ENCODE measurements at places on chromosomes 6 and 20.
A peak's percentile ranks its signal among the peaks of the same experiment; 100 is the strongest.

DNA sequence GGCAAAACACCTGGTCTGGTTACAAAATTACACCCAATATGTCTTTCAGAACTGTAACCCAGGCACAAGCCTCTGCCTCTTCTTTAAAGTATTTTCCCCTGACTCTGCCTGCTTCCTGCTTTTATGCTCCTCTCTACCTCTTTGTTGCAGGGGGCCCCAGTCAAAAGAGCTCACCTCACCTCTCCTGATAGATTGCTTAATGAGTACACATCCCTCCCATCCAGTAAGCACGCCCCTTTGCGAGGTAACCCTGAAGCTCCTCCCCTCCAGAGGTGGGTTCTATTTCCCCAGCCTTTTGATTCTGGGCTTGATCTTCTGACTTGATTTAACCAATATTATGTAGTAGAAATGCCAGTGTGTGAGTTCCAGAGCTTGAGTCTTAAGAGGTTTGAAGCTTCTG lies 56.6 kb upstream of the EYA2 start:
- H3K4me1 ChIP-seq: no peaks in the 10 kb centered on the region
- no peaks in the 10 kb centered on the region for H3K27me3 ChIP-seq
- no peak overlapping the region for H3K4me3 ChIP-seq
- H3K36me3 ChIP-seq: no peaks in the 10 kb centered on the region

- H3K27ac ChIP-seq: no peak overlapping the region
- H3K36me3 ChIP-seq: no peaks in the 10 kb centered on the region
- no peaks in the 10 kb centered on the region for H3K27me3 ChIP-seq
- no peaks in the 10 kb centered on the region for H3K4me1 ChIP-seq
- no peak overlapping the region for H3K4me3 ChIP-seq
These were observed 287.0 kb upstream of the RSPO3 start for GRCh38 chr6:126831461-126831860.

GRCh38 chr6:37433657-37434271 lies 743 bp downstream of the CMTR1 start:
- no peaks in the 10 kb centered on the region for H3K27me3 ChIP-seq
- peaks cover 34% of the 10 kb centered on the region for H3K36me3 ChIP-seq
- peaks cover 39% of the 10 kb centered on the region for H3K4me1 ChIP-seq
- H3K27ac ChIP-seq: peak overlapping the region; percentile 92

DNA sequence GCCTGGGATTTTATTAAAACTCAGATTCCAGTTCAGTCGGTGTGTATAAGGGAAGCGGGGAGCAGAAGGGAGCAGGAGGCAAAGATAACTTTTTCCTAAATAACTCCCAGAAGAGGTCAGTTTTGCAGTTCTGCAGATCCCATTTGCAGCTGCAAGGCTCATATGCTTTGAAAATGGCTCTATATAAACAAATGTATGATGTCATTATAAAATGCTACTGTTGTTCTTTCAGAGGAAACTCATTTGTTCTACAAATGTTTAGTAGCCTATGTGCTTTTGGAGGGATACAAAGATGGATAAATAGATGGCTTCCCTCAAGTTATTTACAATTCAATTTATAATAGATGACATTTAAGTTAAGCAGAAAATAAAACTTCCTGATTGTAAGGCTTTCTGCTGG lies 29.2 kb upstream of the DSP start:
- no peak overlapping the region for H3K27ac ChIP-seq
- H3K4me1 ChIP-seq: no peaks in the 10 kb centered on the region
- DNase-seq: no peak

- peak overlapping the region; percentile 76 for H3K27ac ChIP-seq
- no peak for DNase-seq
- H3K4me1 ChIP-seq: peaks cover 55% of the 10 kb centered on the region
- H3K4me3 ChIP-seq: peak overlapping the region; percentile 54
- no peaks in the 10 kb centered on the region for H3K27me3 ChIP-seq
These were observed 816 bp downstream of the NPEPL1 start for GRCh38 chr20:58693226-58694006.

- H3K27ac ChIP-seq: no peak overlapping the region
- no peak for DNase-seq
- H3K4me3 ChIP-seq: no peak overlapping the region
- H3K4me1 ChIP-seq: no peaks in the 10 kb centered on the region
- no peaks in the 10 kb centered on the region for H3K36me3 ChIP-seq
These were observed 19.5 kb downstream of the GSTA4 start for GRCh38 chr6:52975580-52975979.

- no peaks in the 10 kb centered on the region for H3K27me3 ChIP-seq
- H3K4me1 ChIP-seq: peaks cover 60% of the 10 kb centered on the region
- H3K27ac ChIP-seq: no peak overlapping the region
- peaks cover 98% of the 10 kb centered on the region for H3K36me3 ChIP-seq
- no peak for DNase-seq
These were observed 54.4 kb downstream of the FKBP5 start for GRCh38 chr6:35634316-35634715.

Measured in esophagus muscularis mucosa (tissue), 4 donors.